ENCODE measurements at places on chromosomes 7 and 10.
A peak's percentile ranks its signal among the peaks of the same experiment; 100 is the strongest.

DNA sequence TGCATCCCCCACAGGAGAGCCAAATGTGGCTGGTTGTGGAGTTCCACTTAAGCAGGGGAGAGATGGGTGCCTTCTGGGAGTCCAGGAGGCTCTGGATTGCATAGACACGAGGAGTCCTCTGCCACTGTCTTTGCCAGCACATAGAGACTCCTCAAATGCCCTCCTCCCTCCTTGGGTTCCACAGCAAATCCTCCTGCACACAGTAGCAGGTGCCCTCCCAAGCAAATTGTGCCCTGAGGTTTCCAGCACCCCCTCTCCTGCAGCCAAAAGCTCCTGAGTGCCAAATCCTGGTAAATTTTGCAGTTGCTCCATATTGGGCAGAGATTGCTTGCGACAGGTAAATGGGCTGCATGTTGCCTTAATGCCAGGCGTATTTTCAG, 5.8 kb downstream of the EVX1 start:
- no peak for DNase-seq

- DNase-seq: no peak
These were observed 71.1 kb downstream of the CFAP58 start for GRCh38 chr10:104424719-104425118.

DNA sequence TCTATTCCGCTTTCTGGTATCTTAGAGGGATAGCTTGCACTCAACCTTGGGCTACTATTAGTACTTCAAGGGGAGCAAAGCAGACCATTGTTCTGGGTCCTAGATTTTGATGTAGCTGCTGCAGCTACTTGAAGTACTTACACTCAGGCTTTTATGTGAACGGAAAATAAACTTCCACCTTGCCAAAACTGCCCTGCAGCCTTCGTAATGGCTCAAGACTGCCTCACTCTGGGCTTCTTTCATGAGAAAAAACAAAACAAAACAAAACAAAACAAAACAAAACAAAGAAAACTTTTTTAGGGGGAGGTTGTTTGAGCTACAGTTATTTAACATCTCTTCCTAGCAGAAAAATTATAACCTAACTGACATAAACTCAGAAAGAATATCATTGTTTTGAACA, 19.4 kb upstream of the EPHB6 start:
- DNase-seq: no peak

DNA sequence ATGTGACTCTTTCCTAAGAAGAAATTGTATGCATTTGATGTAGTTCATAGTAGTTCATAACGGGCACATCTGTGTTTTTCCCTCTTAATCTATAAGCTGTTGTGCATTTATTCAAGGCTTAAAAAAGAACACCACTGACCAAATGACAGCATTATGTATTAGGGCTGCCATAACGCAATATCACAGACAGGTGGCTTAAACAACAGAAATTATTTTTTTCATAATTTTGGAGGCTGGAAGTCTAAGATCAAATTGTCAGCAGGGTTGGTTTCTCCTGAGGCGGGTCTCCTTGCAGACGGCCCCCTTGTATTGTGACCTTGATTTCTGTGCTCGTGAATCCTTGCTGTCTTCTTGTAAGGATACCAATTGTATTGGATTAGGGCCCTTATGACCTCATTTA, 627 bp upstream of the SSMEM1 start:
- no peak for DNase-seq

DNA sequence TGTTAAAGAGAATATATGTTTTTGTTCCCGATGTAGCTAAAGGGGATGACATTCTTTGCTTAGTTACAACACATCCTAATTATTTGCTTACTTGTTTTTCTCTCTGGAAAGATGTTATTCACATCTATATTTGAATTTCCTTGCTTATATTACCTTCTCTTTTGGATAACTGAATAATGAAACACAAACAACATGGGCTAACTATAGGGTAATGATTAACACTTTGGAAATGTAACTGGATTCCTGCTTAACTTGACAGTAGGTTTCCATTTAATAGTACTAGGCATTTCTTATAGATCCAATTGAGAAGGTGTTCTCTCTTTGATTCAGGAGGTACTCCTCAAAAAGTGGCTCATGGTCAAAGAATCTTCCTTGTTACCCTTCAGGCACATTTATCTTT, 141.1 kb downstream of the CCSER2 start:
- DNase-seq: no peak

DNA sequence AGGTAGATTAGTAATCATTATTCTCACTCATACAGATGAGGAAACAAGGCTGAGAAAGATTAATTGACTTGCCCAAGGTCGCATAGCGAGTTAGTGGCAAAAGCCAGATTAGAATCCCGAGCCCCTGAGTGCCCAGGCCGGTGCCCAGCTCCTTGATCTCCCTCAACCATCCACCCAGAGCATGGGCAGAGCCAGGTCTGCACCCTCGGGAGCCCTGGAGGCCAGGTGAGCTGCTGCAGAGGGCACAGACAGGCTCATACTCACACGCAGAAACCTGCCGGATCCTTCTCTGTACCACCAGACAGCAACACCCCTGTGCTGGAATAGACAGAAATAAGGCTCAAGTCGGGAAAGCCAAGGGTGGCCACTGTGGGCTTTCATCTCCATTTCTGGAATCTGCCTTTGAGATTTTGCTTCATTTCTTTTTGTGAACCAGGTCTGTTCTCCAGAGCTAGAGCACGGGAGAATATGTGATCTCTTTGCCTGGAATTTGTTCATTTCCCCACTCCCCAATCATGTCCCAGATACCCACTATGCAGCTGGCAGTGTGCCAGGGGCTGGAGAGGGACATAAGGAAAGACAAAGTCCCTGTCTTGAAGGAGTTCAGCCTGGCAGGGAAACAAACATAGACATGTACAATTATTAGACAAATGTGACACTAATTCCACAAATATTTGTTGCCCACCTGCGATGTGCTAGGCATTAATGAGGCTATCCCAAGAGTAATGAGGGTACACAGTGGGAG, 5.5 kb downstream of the AFAP1L2 start:
- no peak for DNase-seq

GRCh38 chr7:143250822-143251221, 12.4 kb upstream of the GSTK1 start:
- no peak for DNase-seq

- peak; percentile 72 for DNase-seq
These were observed 389.0 kb upstream of the PODXL start for GRCh38 chr7:131945313-131945911.

DNA sequence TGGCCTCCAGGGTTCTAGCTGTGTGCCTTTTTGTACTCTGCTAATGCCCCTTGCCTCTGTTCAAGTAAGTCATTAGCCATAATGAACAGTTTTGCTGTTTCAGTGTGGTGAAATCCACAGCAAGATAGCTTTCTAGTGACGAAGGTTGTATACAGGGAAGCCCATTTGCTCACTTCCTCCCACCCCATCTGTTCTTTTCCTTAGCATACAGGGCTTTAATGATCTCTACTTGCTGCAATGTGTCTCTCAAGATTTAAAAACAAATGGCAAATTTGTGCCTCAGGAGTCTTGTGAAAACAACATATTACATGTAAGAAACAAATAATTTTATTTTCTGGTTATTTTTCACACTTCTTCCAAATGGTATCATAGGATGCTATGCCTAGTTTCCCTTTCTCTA, 243.2 kb downstream of the CDK14 start:
- DNase-seq: no peak
